Activated CD8-positive, alpha-beta memory T cell treated with anti-CD3 and anti-CD28 coated beads for 48 hours (primary cell): ENCODE measurements at places on chromosomes 2 and 18.

- DNase-seq: no peak
Measured at GRCh38 chr2:7857904-7858303, 824.0 kb upstream of the ID2 start.

DNA sequence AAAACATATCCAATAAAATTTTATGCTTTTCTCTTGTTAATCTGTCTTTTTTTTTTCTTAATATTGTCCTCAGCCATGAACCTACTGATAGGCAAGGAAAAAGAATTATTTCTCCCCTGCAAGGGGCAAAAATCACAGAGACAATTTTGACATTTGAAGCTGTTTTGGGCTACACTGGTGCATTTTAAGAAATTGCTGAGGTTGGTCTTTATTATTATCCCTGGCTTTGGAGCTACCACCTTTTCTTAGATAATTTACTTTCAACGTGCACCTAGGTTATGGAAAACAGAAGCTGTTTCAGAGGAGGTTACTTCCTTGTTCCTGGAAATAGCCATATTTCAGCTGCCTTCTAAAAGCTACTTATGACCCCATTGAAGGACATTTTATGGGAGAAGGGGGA is 195.5 kb upstream of the KYNU start:
- no peak for DNase-seq

DNA sequence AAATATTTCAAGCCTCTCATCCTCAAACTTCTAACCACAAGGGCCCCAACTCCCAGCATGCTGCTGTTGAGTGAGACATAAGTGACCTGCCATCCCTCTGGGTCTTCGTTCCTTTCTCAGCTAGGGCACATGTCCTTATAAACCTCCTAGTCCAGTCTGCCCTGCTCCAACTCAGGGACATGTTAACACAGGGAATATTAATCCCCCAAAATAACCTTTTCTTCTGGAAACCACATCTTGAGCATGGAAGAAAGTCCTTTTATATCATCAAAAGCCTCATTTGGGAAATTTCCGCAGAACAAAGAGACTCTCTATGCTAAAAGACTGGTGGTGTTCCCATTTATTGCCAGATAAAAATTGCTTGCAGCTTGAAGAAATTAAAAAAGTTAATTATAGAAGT is 14.4 kb downstream of the TNP1 start:
- no peak for DNase-seq

DNA sequence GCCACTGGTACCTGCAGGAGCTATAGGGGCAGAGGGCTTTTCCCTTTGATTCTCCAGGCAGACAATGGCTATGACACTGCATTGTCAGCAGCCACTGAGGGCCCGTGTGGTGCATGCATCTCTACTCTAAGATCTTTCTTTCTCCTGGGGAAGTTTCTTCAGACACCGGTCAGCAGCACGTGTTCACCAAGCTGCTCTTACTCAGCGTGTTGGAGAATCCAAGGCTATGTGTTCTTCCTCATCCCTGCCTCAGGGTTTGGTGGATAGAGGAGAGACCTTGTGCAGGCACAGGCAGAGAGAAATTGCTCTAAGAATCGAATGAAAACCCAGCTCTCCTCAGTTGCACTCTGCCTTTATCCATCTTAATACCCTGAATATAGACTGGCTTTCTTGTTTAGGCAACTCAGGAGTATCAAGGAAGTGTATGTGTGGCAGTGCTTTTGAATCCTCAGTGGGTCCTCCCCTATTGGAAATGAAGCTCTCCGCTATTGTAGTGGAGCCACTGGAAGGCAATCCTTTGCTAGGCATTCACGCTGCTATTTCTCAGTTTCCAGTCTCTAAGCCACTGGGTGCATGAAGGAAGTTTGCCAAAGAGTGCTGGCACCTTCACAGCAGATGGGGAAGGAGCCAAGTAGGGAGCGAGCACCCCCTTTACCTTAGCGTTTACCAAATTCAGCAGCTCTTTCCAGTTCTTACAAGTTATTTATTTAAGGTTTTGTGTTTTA is 86.9 kb upstream of the EML6 start:
- DNase-seq: no peak

DNA sequence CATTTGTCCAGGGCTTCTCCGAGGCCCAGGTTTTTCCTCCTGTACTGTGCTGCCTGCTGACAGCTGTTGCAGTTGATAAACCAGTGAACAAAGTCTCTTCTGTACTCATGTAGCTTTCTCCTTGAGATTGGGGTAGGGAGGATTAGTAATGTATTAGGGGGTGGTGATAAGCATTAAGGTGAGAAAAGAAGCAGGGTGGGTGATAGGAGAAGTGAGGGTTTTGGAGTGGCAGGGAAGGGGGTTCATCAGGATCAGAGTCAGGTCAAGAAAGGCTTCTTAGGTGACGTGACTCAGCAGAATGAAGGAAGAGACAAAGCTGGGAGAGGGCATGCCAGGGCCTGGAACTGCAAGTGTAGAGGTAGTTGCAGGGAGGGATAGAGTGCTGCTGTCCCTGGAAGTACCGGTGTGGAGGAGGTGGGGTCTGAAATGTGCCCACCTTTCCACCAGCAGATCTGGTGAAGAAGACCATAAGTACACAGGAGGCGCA is 48.7 kb downstream of the PKP4 start:
- no peak for DNase-seq

DNA sequence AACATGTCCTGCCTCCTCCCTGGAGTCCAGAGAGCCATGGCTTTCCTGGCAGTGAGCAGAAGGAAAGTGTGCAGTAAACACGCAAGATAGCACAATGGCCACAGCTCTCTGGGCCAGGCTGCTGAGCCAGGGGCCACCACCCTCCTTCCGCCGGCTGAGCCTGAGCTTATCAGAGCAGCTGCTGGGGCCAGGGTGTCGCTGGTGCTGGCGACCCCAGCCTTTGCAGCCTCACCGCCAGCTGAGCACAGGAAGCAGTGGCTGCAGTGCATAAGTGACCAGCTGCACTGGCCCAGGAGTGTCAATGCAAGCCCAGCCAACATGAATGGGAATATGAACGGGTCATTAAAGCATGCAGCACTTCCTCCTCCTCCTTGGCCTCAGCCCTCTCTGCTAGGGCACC is 172.0 kb downstream of the ZFP36L2 start:
- DNase-seq: no peak

DNA sequence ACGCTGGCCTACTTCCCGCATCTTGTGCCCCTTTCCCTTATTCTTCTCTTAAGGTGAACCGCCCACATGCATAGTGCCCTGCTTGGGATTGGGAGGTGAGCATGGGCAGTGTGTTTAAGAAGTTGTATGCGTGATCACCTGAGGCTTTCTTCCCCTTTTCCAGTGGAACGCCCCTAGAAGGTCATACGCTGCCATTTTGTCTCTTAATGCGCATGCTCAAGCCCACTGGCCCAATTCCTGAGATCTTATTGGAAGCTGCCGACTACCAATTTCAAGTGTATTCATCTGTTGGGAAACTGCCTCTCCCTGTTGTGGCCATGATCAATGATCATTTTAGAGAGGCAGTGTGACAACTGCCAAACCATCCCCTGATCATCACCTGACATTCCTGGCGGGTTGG is 3.3 kb upstream of the CETN1 start:
- no peak for DNase-seq

DNA sequence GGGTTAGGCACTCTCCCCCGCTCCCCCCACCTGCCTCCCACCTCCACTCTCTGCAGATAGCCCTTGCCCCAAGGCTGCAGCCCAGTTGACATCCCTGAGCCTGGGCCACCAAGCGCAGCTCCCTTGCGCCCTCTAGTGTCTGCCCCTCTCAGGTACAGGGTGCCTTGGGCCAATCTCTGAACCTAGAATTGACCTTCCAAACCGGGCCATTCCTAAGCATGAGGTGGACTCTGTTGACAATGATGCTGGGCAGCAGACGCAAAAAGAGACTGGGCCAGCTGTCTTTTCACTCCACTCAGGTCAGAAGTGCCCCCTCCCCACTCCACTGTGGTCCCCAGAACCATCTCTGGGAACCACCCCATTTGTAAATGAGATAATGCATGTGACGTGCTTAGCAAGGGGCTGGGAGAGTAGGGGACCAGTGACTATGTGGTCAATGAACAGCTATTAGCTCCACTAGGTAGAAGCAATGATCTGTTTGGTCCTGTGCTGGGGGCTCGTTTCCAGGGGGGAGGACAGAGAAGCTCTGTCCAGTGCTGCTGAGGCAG is 43.3 kb upstream of the PLB1 start:
- peak; percentile 81 for DNase-seq

DNA sequence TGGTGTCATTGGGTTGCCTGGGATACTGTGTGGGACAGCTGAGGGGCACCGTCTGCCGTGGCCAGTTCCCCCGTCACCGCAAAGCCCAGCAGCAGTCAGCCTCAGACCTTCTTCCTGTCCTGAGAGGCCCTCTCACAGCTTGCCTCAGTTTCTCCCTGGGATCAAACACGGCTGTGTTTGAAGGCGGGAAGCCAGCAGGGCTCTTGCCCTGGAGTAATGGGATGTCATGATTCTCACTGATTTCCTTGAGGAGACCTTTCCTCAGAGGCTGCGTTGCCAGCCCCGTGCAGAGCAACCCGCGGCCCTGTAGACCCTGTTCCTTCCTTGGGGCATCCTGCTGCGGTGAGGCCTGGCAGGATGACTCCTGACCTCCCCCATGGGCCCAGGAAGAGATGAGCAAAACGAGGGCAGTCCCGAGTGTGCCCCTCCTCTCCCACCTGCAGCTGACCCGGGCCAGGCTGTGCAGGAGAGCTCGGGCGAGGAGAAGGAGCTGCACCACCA is 13.9 kb upstream of the NFATC1 start:
- DNase-seq: no peak

- no peak for DNase-seq
Measured at GRCh38 chr2:148613231-148614013, 31.1 kb upstream of the EPC2 start.

DNA sequence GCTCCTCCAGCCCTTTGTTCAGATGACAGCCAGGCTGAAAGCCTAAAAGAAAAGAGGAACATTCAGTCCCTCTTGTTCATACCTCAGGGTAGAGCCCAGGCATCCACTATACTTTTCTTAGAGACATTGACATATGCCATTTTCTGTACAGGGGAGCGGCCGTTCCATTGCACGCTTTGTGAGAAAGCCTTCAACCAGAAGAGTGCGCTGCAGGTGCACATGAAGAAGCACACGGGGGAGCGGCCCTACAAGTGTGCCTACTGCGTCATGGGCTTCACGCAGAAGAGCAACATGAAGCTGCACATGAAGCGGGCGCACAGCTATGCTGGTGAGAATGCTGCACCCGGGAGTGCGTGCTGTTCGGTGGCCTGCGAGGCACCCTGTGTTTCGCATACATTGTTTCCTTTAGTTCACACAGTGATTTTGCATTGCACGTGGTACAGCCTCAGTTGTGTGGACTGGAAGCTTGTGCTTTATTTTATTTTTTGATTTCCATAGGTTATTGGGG is 138.2 kb downstream of the ZNF236 start:
- no peak for DNase-seq

DNA sequence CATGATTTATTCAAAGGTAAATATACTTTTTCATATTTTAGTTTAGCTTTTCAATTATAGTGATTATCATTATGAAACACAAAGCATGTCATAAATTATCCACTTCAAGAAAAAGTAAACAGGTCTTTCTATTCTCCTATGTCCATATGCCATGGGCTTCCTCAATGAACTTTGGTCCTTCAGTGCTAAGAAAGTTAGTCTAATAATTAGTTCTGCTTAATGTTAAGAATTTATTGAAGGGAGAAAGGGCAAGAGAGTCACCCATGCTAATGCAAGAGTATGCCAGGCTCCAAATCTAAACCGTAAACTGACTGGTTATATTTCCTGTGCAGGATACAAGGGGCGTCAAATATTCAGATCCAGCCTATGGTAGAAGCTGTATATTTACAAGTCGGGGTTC is 96.2 kb downstream of the GORASP2 start:
- DNase-seq: no peak

DNA sequence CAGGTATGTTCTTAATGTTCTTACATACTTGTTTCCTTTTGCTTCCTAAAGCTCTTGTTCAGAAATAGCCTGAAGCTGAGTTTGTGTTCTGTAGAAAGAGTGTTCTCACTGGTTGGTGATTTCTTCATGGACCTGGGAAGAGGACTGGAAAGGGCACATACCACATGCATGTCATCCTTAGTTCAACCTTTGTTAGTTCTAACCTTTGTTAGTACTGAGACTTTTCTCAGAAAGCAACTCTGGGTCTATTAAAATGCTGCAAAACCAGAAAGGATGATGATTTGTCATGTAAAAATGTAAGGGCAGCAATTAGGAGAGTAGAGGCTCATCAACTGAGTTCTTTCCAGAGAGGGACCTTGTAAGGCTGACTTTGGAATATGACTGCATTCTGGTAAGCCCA is 2.5 kb upstream of the FAP start:
- DNase-seq: no peak

DNA sequence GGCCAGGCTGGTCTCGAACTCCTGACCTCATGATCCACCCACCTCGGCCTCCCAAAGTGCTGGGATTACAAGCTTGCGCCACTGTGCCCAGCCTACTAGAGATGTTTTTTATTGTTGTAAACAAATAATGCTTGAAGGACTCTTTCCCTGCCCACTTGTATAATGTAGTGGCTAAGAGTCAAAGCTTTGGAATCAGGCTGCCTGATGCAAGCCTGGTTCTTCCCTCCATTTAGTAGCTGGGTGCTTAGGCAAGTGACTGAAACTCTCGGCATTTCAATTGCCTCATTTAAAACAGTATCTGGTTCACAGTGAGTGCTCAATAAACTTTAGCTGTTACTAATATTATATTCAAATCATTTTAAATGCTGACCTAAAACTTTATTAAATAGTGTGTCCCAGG is 264.0 kb upstream of the FBXO11 start:
- DNase-seq: no peak

DNA sequence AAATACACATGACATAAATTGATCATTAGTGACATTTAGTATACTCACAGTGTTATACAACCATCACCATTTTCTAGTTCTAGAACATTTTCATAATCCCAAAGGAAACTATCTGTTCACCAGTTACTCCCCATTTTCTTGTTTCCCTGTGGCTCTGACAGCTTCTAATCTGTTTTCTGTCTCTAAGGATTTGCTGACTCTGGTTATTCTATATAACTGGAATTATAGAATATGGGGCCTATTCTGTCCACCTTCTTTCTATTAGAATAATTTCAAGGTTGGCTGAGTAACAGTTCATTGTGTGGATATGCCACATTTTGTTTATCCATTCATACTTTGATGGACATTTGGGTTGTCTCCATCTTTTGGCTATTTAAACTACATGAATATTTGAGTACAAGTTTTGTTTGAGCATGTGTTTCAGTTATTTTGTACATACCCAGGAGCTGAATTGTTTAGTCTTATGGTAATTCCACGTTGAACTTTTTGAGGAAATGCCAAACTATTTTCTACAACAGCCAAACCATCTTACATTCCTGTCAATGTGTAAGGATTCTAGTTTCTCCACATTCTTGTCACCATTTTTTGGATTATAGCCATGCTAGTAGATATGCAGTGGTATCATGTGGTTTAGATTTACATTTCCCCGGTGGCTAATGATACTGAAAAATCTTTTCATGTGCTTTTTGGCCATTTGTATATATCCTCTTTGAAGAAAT is 20.5 kb downstream of the KIAA1328 start:
- no peak for DNase-seq
